ENCODE measurements at places on chromosomes 4 and X. TPM values are rescaled to one million over a fixed set of nuclear protein-coding genes. Genes with fewer than 3 reads are reported as not detected.

Gene NELFA
- total RNA-seq = 10.0 TPM

Gene EBP
- 55.4 TPM for total RNA-seq

Gene RBM47
- total RNA-seq = 2.9 TPM

- DNase-seq = peak; percentile 32
Measured at GRCh38 chrX:13254076-13254785, 65.6 kb downstream of the ATXN3L start.

Gene ADH7
- total RNA-seq = not detected

Gene CFI
- total RNA-seq = 11.6 TPM
